ENCODE measurements at places on chromosomes 3 and 15. TPM values are rescaled to one million over a fixed set of nuclear protein-coding genes. Genes with fewer than 3 reads are reported as not detected.
A peak's percentile ranks its signal among the peaks of the same experiment; 100 is the strongest.

DNA sequence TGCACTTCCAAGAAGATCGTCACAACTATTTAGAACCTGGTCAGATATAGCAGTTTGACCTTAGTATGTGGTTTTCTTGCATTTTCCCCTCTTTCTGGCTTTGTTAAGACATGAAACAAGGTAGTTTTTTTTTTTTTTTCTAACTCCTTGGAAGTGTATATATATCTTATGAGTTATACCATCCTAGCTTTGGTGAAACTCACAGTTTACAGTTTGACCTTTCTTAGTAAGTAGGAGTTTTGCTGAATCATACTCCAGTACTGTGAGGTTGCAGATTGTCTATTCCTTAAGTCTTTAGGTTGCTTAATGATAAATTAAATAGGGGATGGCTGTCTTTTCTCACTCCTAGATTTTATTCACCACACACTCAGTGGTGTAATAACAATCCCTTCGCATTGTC, 325.0 kb downstream of the RBMS3 start:
- no peak overlapping the region for H3K27ac ChIP-seq
- H3K4me3 ChIP-seq = no peak overlapping the region

DNA sequence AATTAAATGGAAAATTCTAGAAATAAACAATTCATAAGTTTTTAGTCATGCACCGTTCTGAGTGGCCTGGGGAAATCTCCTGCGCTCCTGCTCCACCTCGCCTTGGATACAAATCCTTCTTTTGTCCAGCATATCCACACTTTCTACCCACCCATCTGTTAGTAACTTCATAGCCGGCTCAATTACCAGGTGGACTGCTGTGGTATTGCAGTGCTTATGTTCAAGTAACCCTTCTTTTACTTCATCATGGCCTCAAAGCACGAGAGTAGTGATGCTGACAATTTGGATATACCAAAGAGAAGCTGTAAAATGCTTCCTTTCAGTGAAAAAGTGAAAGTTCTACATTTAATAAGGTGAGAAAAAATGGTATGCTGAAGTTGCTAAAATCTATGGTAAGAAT, 142.3 kb upstream of the CHL1 start:
- no peaks in the 10 kb centered on the region for H3K4me1 ChIP-seq
- DNase-seq = no peak
- no peaks in the 10 kb centered on the region for H3K27me3 ChIP-seq
- no peak overlapping the region for H3K27ac ChIP-seq
- no peaks in the 10 kb centered on the region for H3K36me3 ChIP-seq

PLCB2 gene
- 10.6 TPM for total RNA-seq

DNA sequence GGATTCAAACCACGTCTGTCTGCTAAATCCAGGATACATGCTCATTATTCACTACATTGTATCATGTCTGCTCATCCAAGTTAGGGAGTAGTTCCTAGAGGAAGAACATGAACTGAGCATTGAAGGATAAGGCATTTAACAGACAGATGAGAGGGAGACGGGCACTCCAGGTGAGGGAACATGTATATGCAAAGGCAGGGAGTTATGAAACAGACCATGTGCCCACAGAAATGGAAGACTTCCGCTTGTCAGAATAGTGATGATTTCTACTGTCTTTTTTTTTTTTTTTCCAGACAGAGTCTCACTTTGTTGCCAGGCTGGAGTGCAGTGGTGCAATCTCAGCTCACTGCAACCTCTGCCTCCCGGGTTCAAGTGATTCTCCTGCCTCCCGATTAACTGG, 5.0 kb upstream of the NDUFAF1 start:
- H3K27me3 ChIP-seq = no peaks in the 10 kb centered on the region
- H3K4me1 ChIP-seq = peaks cover 6% of the 10 kb centered on the region
- H3K27ac ChIP-seq = no peak overlapping the region
- no peaks in the 10 kb centered on the region for H3K36me3 ChIP-seq

- no peak overlapping the region for H3K4me3 ChIP-seq
- peaks cover 21% of the 10 kb centered on the region for H3K4me1 ChIP-seq
- no peak for DNase-seq
- H3K36me3 ChIP-seq = no peaks in the 10 kb centered on the region
- no peak overlapping the region for H3K27ac ChIP-seq
Measured at GRCh38 chr3:10511809-10512494, 6.6 kb upstream of the ATP2B2 start.

DNA sequence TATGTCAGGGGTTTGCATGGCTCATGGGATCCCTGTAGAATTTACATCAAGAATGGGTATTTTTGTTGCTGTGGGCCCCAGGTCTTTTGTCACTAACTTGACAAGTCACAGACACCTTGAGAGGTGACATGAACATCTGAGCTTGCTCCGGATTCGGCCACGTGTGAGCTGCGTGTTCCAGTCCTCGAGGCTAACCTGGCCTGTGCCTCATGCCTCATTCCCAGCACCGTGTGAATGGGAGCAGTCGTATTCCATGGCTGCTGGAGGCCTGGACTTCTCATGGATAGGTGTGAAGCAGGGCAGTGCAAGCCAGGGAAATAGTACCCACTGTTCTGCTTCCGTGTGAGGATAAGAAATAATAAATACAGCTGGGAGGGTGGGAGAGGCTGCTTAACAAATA, 423.5 kb downstream of the OCA2 start:
- no peaks in the 10 kb centered on the region for H3K36me3 ChIP-seq
- H3K27ac ChIP-seq = no peak overlapping the region
- no peak overlapping the region for H3K4me3 ChIP-seq

DNA sequence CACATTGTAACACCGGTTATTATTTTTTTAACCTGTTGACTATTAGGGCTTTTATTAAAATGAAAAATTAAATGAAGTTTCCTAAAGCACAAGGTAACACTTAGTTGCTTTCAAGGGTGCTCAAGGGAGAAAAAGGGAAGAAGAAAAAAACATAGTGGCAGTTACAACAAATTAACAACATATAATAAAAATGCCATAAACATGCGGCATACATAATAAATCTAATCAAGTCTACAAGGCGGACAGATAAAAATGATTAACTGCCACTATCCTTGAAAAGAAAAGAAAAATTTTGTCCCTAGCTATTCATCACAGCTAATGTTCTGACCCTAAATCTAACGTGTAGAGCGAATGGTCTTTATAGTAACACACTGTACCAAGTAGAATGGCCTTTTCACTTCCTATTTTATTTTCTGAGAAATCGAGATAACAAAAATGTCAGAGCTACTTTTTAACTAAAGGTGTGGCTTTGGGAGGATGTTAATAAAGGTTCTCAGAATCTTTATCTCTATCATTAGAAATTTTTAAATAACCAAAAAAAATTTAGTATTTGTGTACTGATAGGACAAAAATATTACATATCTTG, 194.9 kb downstream of the FOXP1 start:
- no peaks in the 10 kb centered on the region for H3K36me3 ChIP-seq
- DNase-seq = no peak
- H3K27ac ChIP-seq = no peak overlapping the region
- H3K4me3 ChIP-seq = no peak overlapping the region
- H3K27me3 ChIP-seq = no peaks in the 10 kb centered on the region
- H3K4me1 ChIP-seq = peaks cover 17% of the 10 kb centered on the region

DNA sequence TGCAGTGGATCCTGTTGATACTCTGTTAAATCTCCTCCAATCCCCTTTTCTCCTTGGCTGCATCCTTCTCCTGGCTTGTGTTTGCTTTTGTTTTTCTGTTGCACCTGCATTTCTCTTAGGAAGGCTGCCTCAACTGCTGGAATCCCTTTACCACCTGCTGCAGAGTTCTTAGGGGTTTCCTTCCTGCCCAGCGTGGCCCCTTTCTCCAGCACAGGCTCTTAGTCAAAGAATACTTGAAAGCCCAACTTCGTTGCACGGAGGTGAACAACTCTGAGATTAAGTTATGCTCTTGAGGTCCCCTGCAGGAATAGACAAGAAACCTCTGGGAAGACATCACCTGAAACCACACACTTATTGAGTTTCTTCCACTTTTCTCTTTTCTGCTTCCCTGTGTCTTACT, 121.6 kb upstream of the GRM7 start:
- no peak overlapping the region for H3K27ac ChIP-seq
- no peaks in the 10 kb centered on the region for H3K27me3 ChIP-seq
- DNase-seq = no peak
- H3K4me3 ChIP-seq = no peak overlapping the region
- H3K4me1 ChIP-seq = no peaks in the 10 kb centered on the region

DNA sequence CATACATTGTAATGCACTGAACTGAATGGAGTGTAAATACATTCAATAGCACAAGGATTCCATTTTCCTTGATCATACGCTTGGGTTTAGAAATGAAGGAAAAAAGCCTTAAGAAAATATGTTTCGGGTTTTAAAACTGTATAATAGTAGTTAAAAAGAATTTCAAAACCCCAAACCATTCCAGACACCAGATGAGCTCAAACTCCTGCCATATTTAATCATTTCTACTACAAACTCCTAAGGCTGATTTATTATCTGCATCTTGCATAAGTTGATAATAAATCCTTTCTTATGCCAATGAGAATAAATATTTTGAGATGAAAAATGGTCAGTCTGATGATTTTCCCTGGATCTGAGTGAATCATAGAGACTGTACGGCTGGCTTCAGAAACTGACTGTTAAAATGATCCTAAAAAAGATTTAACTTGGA, 51.0 kb downstream of the NR1D2 start:
- no peak overlapping the region for H3K27ac ChIP-seq
- no peaks in the 10 kb centered on the region for H3K36me3 ChIP-seq
- no peaks in the 10 kb centered on the region for H3K27me3 ChIP-seq
- no peak overlapping the region for H3K4me3 ChIP-seq
- DNase-seq = no peak
- H3K4me1 ChIP-seq = no peaks in the 10 kb centered on the region

GRCh38 chr3:192719964-192720363, 7.4 kb downstream of the FGF12 start:
- H3K27ac ChIP-seq = no peak overlapping the region
- H3K4me3 ChIP-seq = no peak overlapping the region
- no peaks in the 10 kb centered on the region for H3K36me3 ChIP-seq
- DNase-seq = no peak

- DNase-seq = peak; percentile 42
- no peaks in the 10 kb centered on the region for H3K36me3 ChIP-seq
- H3K27ac ChIP-seq = no peak overlapping the region
Measured at GRCh38 chr3:24237971-24238706, 256.5 kb downstream of the THRB start.

ARL13B gene
- 3.1 TPM for total RNA-seq

HYAL3 gene
- total RNA-seq = 6.6 TPM

- no peaks in the 10 kb centered on the region for H3K36me3 ChIP-seq
- no peak for DNase-seq
- H3K4me3 ChIP-seq = no peak overlapping the region
- H3K27ac ChIP-seq = peak overlapping the region; percentile 21
- peaks cover 15% of the 10 kb centered on the region for H3K4me1 ChIP-seq
Measured at GRCh38 chr3:71305231-71306206, 278.0 kb downstream of the FOXP1 start.

GRCh38 chr3:186605561-186606545, 7.0 kb upstream of the AHSG start:
- peak overlapping the region; percentile 94 for H3K27ac ChIP-seq
- H3K27me3 ChIP-seq = no peaks in the 10 kb centered on the region
- DNase-seq = no peak
- H3K4me3 ChIP-seq = no peak overlapping the region

KCTD6 gene
- total RNA-seq = 10.7 TPM

Measured in liver (tissue), 10 donors.